ENCODE measurements at places on chromosomes 13 and 19.

DNA sequence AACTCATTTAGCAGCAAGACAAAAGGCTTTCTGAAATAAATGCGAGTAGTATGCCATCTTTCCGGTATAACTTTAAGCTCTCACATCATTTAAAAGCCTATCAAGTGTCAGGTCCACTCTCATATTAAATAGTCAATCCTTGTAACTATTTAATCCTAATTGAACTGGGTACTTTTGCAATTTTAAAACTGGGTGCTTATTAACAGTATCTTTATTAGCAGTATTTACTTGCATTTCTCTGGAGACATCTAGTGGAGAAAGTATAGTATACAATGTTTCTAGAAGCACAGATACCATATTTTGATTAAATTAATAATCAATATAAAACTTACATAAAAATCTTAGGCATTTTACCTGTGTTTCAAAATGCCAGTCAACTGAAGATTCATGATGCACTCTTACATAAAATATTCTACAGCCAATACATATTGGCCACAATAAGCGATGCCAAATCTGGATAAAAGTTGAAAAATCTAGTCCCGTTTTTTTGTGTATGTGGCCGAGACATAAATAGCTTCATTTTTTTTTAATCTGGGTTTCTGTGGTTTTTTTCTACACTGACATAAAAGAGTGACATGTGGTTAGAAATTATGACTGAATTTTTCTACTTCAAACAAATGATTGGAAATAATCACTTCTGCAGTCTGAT is 4.3 kb upstream of the POSTN start:
- DNase-seq = no peak

GRCh38 chr13:42656958-42657357 is 83.0 kb downstream of the TNFSF11 start:
- no peak for DNase-seq

DNA sequence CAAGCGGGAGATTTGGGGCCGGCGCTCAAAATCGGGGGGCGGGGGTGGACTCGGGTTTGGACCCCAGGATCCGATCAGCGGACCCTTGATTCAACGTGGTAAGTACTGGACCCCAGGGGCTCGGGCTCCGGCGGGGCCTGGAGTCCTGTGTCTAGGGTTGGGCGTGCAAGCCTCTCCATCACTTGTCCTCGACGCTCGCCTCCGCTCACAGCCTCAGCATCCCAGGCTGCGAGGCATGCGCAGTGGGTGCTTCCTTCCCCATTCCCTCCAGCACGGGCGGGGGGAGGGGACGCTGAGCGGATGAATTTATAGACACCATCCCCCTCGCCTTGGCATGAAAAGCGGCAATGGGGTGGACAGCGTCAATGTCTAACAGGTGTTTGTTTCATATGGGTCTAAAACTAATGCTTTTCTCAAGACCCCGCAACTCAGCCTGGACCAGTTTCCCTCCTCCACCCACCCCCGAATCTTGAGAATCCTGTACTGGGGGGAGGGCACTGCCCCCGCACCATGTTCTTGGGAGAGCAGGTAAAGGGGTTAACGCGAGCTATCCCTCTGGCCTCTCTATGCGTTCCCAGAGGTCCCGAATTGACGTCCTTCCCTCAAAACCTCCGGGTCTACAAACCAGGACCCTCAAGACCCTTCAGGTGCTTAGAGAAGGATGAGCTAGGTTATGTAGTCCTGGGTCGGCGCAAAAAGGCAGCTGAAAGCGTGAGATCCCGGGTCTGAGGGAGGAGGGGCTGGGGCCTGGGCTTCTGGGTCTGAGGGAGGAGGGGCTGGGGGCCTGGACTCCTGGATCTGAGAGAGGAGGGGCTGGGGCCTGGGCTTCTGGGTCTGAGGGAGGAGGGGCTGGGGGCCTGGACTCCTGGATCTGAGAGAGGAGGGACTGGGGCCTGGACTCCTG is 579 bp downstream of the CPT1C start:
- no peak for DNase-seq

GRCh38 chr19:3083964-3084363 is 10.2 kb upstream of the GNA11 start:
- DNase-seq = no peak

All from hematopoietic multipotent progenitor cell treated with erythropoietin and hydrocortisone succinate and interleukin-3 and kit ligand, for 15 days (in vitro differentiated cells).